Cardiac fibroblast (primary cell): ENCODE measurements at places on chromosomes 2 and 18.
A peak's percentile ranks its signal among the peaks of the same experiment; 100 is the strongest.

DNA sequence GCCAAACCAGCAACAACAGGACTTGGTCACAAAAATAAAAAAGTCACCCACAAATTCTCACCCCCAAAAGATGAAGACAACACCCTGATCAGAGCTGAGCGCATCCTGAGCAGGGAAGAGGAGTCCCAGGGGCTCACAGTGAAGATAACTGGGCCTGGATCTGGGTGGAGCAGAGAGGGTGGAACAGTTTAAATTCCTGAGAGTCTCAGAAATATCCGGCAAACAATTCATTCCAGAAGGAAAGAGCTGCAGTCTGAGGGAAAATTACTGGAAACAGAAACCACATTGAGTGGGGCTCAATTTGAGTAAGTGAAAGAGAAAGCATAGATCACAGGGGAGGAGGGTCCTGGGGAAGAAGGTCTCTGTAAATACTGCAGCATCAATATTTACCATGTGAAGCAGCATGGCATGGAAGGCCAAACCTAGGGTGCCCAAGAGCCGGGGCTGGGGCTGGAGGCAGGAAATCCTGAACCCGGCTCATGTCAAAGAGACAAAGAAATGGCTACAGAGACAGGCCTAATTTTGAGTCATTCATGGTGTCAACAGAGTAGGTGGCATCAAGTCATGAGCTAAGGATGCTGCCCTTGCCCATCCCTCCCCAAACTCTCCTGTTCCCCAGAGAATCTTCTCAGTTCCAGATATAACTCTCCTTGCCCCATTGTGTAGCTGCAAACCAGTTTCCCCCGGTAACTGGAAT lies 61.4 kb upstream of the ZBTB7C start:
- DNase-seq, result peak; percentile 20

- peak; percentile 21 for DNase-seq
Measured at GRCh38 chr2:218074031-218074430, 5.0 kb downstream of the RUFY4 start.

DNA sequence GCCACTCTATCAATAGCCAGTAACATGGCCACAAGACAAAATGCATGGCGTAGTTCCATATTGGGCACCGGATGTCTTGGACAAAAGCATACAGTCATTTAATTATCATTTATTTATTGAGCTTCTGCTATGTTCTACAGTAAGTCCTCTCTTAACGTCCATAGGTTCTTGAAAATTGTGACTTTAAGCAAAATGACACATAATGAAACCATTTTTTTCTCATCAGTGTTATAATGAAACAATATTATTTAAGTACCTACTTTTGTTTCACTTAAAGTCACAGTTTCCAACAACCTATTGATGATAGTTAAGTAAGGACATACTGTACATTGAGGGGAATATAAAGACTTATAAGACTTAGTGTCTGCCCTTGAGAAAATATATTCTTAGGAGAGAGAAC lies 84.9 kb downstream of the XRCC5 start:
- no peak for DNase-seq

- DNase-seq, result no peak
Measured at GRCh38 chr2:113068706-113069485, 1.1 kb downstream of the IL1F10 start.

GRCh38 chr2:144975881-144976280 lies 456.0 kb upstream of the ZEB2 start:
- DNase-seq, result no peak

DNA sequence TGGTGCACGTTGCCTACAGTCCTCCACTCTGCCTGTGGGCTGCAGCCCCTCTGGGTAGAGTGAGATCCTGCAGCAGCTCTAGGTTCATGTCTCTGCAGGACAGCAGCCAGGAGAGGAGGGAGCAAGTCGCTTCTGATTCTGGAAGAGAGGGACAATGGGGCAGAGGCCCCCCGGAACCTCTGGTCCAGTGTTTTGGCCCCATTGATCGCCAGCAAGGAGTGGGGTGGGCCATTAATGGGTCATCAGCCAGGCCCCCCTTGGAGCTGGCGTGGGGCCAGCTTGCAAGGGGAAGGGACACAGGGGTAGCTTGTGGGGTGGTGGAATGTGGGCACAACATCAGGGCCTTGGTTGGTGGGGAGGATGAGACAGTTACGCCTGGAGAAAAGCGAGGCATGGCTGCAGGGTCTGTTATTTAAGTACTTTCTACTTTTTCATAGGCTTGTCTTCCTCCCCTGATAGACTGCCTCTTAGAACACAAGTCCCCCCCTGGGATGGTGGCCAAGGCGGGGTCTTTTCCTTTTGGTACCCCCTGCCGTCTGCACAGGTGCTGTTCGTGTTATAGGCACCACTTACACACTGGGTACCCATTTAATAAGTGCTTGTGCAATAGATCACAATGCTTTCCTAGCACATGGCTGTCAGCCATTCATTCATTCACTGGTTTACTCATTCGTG lies 44.6 kb downstream of the INHBB start:
- DNase-seq, result no peak

- DNase-seq, result no peak
Measured at GRCh38 chr2:240933048-240933965, 27.2 kb downstream of the CROCC2 start.

DNA sequence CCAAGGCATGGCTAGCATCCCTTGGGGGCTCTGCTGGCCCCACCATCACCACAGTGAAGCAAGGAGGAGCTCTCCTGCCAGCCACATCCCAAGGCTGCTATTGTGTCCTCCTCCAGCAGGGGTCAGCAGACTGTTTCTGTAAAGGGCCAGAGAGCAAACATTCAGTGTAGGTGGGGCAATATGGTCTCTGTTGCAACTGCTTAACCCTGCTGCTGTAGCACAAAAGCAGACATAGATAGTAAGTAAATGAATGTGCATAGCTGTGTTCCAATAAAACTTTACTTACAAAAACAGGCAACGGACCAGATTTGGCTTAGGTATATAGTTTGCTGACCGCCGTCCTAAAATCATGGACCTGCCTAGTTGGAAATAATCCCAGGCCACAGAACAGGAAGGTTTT lies 36.4 kb upstream of the ZBTB7C start:
- DNase-seq, result peak; percentile 89

DNA sequence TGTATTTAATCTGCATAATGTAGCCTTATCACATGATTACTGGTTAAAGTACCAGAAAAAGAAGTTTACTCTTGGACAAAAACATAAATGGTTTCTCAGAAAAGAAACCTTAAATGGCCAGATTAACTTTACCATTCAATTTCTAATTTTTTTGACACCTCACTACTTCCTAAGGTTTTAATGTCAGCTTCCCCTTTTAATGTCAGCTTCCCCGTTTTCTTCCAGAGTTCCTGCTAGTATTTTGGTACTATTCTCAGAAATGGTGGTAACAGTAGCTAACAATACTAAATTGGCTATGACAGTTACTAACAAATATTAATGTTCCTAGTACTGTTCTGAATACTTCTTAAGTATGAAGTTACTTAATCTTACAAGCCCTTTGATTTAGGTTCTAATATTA lies 22.4 kb upstream of the SLC8A1 start:
- DNase-seq, result no peak

- no peak for DNase-seq
Measured at GRCh38 chr18:34847408-34847807, 137.3 kb downstream of the DTNA start.

DNA sequence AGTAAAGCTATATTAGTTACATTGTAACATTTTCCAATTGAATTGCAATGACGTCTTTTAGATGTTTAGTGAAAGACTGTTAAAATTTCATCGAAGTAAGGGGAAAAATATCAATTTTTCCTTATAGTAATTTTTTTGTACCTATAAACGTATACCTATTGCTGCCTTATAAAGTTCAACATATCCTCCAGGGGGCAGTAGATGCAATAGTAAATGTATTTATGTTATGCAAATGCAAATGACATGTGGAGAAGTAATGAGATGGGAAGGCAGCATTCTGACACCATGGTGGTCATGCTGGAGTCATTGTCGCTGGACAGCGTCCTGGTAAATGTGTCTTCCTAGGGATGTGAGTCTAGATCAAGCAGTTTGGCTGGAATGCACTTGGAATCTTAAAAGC lies 38.7 kb downstream of the MSTN start:
- DNase-seq, result peak; percentile 61
